Chondrocyte (in vitro differentiated cells): ENCODE measurements at places on chromosomes 7 and 10.

DNA sequence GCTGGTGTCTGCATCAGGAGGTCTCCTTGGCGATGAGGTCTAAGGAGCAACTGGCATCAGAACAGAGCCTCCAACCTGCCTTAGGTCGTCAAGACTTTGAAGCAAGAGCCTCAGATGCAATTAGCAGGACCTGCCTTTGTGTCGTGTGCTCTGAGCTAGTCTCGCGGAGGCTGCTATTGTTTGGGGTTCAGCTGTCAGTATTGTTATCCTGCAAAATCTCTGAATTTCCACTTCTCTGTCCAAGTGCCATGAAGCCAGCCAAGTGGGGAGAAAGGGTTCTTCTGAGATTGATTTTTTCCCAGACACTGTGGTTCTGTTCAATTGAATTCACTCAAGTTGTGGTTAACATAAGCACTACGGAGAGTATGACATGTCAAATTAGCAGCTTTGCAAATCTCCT is 78.7 kb downstream of the ADARB2 start:
- DNase-seq: no peak

DNA sequence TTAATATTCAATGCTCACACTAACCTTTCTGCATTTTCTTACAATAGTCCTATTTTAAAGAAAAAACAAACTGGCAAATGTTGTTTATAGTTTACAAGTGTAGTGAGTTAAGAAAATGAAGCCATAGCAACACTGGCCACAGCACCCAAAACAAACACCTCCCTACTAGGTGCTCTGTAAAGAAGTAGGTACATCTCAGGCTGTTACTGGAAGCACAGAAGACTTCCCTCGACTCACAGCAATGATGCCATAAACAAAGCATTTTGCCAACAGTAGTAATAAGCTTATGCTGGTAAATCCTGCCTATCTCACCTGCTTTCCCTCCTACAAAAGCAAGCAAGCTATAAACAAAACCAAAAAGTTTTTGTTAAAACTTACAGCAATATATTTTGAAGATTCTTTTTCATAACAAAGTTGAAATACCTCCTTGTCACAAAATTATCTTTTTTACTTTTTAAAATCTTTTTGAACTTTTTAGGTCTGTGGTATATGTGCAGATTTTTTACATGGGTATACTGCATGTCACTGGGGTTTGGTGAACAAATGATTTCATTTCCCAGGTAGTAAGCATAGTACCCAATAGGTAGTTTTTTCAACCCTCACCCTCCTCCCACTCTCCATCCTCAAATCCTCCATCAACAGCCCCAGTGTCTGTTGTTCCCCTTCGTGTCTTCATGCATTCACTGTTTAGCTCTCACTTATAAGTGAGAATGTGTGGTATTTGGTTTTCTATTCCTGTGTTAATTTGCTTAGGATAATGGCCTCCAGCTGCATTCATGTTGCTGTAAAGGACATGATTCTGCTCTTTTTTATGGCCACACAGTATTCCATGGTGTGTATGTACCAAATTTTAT is 28.4 kb downstream of the COA1 start:
- DNase-seq: no peak

DNA sequence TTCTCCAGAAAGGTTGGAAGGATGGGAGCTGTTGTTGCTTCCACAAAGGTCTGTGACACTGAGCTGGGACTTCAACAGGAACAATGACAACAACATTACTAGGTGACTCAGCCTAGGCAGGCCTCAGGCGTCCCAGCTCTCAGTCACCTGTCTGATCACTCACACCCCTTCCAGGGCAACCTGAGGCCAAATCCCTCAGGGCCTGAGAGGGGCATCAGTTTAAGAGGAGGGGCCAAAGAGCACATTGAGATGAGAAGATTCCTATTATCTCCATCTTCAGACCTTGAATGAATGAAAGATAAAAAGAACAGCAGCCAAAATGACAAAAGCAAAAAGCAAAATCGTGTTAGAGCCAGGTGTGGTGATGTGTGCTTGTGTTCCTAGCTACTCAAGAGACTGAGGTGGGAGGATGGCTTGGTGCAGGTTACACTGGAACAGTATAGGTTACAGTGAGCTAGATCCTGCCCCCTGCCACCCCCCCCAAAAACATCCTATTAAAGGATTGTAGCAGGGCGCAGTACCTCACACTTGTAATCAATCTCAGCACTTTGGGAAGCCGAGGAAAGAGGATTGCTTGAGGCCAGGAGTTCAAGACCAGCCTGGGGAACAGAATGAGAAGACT is at the start of gene ATG9B:
ATG9B (minus strand) TSS at position 60 of the 622 bp plus-strand sequence. CDS start 71 bp downstream, outside the sequence.
- no peak for DNase-seq

- DNase-seq: no peak
These were observed 50.9 kb upstream of the CDCA7L start for GRCh38 chr7:21996641-21997040.

DNA sequence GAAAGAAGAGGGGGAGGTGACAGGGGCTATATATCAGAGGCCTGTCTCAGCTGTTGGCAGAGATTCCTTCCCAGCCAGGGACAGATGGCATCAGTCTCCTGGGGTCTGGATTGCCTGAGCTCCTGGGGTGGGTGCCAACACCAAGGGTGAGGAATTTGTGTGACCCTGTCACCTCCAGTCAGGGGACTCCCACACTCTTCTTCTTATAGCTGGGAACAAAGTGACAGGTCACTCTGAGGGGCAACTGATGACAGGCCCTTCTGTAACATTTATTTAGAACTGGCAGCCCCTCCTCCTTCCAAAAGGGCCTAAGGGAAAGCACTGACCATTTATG is 53.7 kb upstream of the DUSP5 start:
- DNase-seq: no peak

GRCh38 chr7:46568420-46569132 is 647.5 kb upstream of the IGFBP3 start:
- DNase-seq: no peak

- DNase-seq: no peak
These were observed 143.8 kb upstream of the RHEB start for GRCh38 chr7:151663382-151664100.

GRCh38 chr7:127895360-127895759 is 135.9 kb downstream of the LRRC4 start:
- no peak for DNase-seq

GRCh38 chr7:4450483-4450882 is 231.6 kb upstream of the FOXK1 start:
- DNase-seq: no peak

GRCh38 chr7:157811946-157812345 is 475.1 kb downstream of the DNAJB6 start:
- DNase-seq: peak; percentile 72

- no peak for DNase-seq
These were observed at the start of gene PDSS1 for GRCh38 chr10:26697163-26697921. Gene PDSS1, plus strand, starts transcription at chr10:26697701. Its CDS starts 11 bp downstream, at chr10:26697712.

DNA sequence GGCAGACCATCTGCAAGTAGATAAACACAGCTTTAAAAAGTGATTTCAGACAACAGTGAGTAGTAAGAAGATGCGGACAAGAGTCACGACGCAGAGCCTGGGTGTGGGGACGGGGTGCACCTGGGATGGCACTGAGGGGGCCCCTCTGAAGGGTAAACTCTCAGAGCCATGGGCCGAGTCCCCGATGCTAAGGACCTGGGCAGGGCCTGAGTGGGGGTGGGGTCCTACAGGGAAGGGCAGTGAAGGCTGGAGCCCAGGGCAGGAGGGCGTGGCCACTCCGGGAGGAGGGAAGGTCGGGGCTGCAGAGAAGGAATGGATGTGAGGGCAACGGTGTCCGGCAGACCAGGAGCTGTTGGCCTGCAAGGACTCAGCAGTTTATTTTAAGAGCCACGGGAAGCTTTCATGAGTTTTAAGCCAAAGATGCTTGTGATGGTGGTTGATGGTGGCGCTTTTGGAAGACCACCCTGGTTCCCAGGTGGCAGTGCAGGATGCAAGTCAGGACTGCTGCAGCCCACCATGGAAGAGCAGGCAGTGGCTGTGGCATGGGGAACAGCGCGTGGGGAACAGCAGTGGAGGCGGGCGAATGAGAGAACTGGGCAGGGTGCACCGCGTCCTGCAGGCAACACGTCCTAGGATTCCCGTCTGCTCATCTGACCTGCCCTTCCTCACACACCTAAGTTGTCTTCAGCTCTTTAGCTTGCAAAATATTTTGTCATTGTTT is 296.8 kb downstream of the DNAJB6 start:
- DNase-seq: no peak

DNA sequence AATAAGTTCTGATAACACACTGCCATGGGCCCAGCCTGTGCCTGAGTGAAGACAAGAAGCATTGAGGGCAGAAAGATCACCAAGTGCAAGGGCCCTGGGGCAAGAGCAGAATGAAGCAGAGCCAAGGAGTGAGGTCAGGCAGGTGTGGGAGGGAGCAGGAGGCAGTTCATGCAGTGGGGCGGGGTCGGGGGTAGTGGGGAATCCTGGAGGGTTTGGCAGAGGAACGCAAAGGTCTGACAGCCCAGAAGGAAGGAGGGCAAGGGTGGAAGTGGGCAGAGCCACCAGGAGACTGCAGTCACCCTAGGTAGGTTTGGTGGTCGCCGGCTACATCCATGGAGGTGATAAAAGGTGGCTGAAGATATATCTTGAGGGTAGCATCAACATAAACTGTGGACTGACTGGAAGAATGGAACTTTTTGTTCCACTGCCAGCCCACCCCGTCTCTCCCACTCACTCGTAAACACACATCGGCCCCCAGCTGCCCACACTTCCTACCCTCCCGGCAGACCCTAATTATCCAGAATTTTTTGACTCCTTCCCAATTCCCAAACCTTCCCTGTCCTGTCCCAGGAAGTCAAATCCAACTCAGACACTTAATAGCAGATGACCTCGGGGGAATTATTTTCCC is 172.4 kb downstream of the ARHGAP12 start:
- no peak for DNase-seq

- DNase-seq: no peak
These were observed 42.9 kb downstream of the GOLGA7B start for GRCh38 chr10:97892506-97892905.

DNA sequence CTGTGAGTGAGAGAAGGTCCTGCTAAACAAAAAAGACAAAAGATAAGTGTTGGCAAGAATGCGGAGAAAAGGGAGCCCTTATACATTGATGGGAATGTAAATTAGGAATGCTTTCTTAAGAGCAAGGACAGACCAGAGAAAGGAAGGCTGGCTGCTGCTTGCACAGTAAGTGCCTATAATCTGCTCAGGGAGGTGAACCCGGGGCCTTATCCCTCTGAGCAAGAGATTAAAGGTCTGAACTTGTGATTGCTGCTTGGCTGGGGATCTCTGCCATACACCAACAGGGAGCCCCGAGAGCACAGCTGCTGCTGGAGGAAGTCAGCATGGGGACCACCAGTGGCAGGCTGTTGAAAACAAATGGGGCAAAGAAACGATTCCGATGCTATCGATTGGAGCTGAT is 32.0 kb upstream of the CRTAC1 start:
- DNase-seq: no peak

- DNase-seq: no peak
These were observed 866 bp downstream of the CNOT4 start for GRCh38 chr7:135508883-135509588.

DNA sequence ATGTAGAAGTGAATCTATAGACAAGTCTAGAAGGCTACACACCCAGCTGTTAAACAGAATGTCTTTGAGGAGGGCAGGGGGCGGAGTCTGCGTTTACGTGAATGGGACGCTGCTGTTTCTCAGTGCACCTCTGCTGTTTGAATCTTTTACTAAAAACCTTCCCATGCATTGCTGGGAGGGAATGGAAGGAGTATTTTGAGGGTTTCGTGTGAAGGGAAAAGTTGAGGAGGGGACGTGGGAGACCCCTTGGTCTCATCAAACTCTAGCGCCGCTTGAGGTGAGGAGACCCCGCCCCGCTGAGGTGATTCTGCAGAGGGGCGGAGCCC is 492 bp upstream of the VCL start:
- no peak for DNase-seq

- DNase-seq: no peak
These were observed 26.1 kb upstream of the TRIL start for GRCh38 chr7:28984217-28984616.

GRCh38 chr10:46522295-46523118 is 34.0 kb downstream of the GPRIN2 start:
- peak; percentile 47 for DNase-seq

DNA sequence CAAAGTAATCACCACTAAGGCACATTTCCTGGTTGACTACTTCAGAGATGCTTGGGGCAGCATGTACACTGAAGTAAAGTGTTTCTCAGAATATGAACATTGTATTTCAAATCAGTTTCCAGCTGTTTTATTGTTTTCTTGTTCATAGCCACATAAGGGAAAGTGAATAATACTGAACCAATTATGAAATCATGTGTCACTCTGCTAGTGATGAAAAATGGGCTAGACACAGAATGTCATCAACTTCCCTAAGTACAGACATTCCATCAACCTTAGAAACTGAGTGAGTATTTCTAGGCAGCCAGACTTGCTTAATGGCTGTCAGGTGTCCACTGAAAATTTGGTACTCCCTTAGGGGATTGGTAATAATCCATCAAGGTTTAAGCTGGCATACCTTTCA is 603.5 kb downstream of the ARL4A start:
- DNase-seq: no peak

DNA sequence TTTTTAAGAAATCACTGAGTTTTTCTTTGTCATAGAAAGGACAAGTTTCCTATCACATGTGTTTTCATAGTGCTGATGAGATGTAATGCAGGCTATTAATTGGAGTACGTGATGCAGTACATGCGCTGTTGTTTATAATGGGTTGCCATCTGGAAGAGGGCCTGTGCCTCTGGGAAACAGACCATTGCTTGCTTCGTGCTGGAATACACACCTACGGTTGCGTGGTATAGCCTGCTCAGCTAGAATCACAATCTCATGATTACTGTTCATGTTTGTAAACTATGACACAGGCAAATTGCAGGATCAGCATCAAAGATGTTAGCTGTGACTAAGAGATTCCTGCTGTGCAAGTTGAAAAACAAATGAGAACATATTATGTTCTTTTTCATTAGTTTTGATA is 107.2 kb upstream of the STEAP1B start:
- no peak for DNase-seq

DNA sequence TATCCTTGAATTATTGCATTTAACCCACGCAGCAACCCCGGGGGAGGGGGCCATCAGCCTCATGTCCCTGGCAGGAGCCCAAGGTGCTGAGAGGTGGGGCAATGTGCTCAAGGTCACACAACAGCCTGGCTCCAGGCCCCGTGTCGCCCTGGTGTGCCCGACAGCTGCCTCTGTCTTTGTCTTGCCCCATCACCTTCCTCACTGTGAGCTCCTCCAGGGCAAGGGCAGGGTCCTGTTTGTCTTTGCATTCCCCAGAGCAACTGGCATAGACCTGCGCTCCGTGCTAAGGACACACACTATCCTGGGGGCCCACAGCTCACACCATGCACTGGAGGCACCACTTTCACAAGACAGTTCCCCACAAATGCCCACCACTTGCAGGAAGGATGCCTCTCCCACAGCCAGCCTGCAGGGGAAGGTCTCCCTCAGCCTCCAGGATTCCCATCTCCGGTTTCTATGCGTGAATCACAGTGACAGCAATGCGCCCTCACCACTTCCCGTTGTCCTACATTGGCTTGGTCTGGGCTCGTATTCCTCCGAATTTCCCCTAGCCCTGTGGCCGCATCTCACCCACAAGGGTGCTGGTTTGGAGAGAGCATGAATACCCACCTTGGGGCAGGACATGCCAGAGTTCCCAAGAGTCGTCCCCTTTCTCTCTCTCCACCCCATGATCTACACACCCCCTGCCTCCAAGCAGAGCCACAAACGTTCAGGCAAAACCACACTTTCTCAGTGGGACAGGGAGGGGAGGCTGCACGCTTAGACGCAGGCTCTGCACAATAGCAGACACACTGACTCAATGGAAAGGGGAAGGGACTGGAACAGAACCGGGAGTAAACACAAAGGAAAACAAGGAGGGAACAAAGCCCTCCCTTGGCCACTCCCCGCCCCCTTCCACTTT is 10.3 kb downstream of the ITPRIP start:
- DNase-seq: no peak
